Epithelial cell of esophagus (primary cell): ENCODE measurements at places on chromosomes 4 and X.

DNA sequence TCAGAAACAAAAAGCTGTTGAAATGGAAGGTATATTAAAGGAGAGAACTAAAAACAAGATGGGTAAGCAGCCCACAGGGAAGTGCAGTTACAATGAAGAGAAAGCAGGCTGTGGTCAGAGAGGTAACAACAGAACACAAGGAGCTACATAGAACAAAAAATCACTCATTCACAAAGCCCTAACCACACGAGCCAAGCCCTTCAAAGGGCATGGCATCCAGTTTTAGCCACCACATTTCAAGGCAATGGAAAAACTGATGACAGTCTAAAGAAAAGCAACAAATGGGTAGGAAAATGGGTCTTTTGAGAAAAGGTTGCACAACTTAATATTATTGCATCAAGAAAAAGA lies 37.5 kb downstream of the KDR start:
- DNase-seq: no peak

- DNase-seq: no peak
Measured at GRCh38 chrX:129626026-129626425, 28.7 kb downstream of the APLN start.

- DNase-seq: no peak
Measured at GRCh38 chr4:144955104-144955503, 142.9 kb downstream of the ANAPC10 start.

DNA sequence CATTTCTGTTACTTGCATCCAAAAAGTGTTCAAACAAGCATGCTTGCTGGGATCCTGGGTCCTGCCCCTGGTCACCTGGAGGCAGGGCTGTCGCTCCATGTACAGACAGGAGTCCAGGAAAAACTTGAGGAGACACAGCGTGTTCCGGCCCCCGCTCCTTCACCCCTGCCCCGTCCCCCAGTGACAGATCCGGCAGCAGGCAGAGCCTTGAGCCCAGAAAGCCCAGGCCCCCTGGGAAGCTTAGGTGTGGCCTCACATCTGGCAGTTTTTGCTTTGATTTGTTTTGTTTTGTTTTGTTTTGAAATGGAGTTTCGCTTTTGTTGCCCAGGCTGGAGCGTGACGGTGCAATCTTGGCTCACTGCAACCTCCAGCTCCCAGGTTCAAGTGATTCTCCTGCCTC lies 67.0 kb downstream of the TRMT44 start:
- no peak for DNase-seq

GRCh38 chr4:131499141-131499873 lies 1649.8 kb upstream of the PCDH10 start:
- peak; percentile 67 for DNase-seq

DNA sequence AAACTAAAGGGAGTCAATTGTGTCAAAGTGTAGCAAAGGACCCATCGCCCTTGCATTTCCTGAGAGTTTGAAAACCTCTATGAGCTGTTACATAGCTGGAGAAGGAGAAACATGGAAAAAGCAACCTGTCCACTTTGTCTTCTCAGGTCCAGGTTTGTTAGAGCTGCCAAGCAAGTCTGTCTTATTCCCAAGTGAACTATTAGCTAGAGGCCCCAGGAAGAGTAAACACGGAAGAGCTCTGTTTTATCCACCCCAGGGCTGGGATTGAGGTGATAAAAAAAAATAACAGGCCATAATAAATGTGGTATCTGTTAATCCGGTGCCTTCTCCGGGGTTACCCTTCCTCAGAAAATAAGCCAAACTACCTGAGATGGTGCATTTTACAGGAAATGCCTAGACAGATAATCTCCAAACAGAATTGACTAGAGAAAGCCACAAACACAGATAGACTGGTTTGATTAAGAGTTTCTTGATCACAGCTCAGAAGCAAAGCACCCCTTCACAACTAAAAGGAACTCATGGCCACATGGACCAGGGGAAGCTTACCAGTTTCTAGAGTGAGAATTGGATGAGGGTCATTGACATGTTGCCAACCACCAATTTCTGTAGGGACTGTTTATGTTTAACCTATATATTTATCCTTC lies 35.9 kb upstream of the RELL1 start:
- no peak for DNase-seq

DNA sequence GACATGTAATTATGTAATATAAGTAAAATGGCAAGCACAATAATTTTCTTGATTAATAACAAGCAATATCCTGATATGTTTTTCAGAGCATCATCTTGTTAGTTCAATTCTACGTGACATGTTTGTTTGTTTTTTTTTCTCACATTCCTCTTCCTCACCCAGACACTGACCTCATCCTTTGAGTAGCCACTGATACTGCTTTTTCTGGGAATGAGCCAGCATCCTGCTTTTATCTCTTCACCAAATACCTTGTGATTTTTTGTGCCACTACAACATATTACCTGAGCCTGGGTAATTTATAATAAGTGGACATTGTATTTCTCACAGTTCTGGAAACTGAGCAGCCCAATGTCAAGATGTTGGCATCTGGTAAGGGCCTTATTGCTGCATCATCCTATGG lies 484.0 kb downstream of the NAF1 start:
- no peak for DNase-seq

GRCh38 chr4:9812501-9813340 lies 31.3 kb downstream of the DRD5 start:
- no peak for DNase-seq

DNA sequence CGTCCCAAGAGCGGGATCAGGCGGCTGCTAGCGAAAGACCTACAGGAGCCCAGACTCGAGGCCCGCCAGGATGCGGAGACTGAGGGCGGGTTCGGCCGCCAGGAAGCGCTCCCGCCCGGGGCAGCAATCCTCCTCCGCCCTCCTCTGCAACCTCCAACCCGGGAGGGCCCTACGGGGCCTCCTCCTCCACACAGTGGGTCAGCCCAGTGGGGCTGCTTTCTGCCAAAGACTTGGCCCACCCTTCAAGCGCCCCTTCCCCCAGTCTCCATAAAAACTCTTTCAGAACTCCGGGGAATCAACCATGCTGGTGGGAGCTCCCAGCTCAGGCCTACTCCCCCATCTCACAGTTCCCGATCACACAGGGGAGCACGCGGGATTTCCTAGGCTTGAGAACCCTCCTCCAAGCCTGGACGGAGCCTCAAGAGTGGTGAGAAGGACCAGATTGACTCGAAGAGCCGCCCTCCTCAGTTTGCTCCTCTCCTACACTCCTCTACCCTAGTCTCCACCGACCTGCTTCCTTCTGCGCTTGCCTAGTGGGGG lies 77.5 kb downstream of the RLIM start:
- no peak for DNase-seq

DNA sequence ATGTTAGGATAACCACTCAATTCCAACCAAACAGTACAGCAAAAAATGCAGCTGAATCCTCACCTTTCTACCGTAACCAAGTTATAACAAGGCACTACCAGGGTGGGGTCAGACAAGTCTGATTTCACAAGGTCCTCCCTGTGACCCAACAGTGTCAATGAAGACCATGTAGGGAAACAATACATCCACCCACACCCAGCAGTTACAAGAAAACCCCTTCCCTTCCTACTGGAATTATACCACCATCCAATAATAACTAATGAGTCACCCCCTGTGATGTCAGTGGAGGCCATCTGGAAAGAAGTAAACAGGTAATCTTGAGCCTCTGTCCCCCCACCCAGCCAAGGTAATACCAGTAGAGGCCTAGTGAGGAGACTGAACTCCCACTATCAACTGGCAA lies 117.6 kb downstream of the FGF16 start:
- DNase-seq: peak; percentile 18

DNA sequence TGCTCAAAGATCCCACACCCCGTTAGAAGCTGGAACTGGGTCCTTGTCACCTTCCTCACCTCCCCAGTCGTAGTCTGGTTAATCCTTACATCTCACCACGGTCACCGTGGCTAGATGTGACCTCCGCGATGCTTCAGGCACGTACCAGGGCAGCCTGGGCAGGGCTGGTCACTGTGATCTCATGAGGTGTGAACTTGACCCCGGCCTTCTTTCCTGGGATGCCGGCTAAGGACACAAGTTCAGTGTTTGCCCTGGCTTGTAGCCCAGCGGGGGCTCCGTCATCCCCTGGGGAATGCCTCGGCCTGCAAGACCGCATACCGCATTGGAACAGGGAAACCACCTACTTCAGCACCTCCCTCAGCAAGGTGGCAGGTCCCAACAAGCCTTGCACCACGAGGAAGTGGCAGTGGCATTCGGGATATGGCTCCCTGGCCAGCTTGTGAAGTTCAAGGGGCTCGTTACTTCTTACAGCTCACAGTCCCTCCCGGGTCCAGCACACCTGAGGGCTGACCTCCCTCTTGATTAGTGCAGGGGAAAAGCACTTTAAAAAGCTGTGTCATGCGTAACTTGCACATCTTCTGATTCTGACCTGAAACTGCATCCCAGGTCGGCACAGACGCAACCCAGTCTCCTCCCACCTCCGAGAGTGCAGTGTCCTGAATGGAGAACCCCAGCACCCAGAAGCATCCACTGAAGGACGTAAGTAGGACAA lies 25.9 kb downstream of the NOP14 start:
- DNase-seq: peak; percentile 99

- no peak for DNase-seq
Measured at GRCh38 chr4:123913598-123913997, 517.0 kb downstream of the SPRY1 start.

DNA sequence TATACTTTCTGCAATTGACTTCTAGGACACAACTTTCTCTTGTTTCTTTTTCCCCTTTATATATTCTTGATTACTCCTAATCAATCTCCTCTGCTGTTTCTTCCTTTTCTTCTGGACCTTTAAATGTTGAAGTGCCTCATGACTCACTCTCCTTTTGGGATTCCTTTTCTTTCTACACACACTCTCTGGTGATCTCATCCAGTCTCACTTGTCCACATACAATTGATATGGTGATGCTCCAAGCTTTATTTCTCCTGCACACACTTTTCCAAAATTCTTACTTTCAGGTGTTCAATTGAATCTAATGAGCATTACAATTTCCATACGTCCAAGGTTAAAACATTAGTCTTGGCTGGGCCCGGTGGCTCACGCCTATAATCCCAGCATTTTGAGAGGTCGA lies 794.8 kb upstream of the EPHA5 start:
- DNase-seq: peak; percentile 50

GRCh38 chrX:13080128-13080795 lies 35.8 kb upstream of the FAM9C start:
- DNase-seq: no peak

- peak; percentile 76 for DNase-seq
Measured at GRCh38 chrX:24259544-24260240, 54.2 kb downstream of the SUPT20HL2 start.

DNA sequence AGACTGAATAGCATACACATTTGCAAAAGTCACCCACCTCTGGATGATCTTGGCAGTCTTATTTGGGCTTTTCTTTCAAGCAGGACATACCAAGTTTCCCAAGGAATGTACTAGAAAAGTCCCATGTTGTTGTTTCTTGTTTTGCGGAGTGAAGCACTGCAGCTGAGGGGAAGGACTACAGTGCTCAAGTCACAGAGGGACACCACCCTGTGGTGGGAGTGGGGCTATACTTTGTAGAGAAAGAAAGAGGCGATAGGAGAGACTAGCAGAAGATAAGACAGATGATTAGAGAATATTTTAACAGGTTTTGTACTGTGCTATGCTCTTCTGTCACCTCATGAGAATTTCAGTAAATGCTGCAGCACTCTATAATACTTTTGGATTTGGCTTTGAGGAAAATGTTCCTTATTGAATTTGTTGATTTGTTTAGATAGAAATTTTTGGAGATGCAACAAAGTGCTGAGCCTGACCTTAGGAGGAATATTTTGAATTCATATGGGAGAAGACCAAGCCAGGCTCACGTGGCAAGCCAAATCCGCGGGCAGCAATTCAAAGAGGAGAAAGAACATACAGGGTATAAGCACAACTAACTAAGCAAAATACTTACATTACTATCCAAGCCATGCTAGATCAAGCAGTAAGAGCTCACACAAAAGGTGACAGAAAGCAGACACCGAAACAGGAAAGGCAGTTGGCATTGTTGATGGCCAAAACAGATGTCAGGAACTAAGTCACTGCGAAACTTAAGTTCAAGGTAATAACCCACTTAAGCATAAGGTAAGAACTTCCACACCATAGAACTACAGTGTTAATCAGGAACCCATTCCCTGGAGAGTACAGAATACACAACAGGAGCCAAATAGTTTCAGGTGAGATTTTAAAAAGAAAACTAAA lies 280.3 kb upstream of the INTU start:
- no peak for DNase-seq

- no peak for DNase-seq
Measured at GRCh38 chrX:70498129-70498528, 53.5 kb downstream of the DLG3 start.

DNA sequence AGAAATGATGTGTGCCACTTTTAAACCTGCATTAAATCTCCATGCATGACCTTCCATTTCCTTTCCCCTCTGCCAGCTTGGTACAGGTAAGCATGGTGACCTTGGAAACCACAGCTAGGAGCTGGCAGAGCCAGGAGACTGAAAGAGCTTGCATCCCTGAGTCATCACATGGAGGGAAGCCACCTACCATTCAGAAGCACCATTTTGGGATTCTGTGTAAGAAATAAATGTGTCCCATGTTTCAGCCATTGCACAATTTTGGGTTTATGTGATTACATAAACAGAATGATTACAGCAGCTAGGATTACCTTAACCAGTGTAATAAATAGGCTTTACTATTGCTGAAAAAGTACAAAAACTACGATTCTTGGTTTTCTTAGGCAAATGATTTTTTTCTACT lies 17.3 kb upstream of the CCDC149 start:
- DNase-seq: peak; percentile 34

DNA sequence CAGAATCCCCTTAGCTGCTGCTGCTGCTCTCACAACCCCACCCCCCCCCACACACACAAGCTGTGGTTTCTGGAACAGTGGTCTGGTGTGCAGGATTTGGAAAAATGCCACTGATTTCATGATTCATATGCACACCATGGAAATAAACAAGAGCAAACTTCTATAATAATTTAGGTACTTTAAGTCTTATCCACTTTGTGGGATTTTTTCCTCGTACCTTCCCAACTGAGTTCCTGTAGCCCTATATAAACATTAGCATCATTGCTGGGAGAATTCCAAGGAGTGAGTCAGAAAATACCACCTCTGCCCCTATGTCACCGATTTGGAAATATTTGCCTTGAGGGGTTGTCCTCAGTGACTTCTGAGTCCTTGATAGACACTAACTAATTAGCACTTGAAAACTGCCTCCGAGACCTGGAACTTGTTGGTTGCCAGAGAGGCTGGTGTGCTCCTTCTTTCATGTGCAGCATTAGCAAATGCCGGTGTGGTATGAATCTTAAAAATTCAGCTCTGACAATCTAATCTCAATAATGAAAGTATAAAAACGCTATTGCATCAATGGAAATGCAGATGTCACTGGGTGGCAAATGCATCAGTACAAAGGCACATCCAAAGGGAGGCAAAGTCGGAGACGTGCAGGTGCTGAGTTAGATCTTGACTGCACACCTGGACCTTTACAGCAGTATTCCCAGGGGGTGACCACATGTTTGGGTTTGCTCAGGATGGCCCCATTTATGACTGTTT lies 61.8 kb downstream of the CPE start:
- DNase-seq: peak; percentile 86

GRCh38 chrX:67437821-67438220 lies 106.0 kb upstream of the AR start:
- no peak for DNase-seq

- no peak for DNase-seq
Measured at GRCh38 chrX:109691277-109691676, 41.8 kb downstream of the ACSL4 start.
